Activated CD4-positive, CD25-positive, alpha-beta regulatory T cell treated with anti-CD3 and anti-CD28 coated beads, Interleukin-2, amount 50 U/mL, for 72 hours (primary cell): ENCODE measurements at places on chromosomes 16 and 17.

GRCh38 chr17:58564971-58565370 is 50.5 kb upstream of the MTMR4 start:
- DNase-seq = no peak

- DNase-seq = no peak
These were observed 432.5 kb downstream of the HS3ST3B1 start for GRCh38 chr17:14733376-14733775.

- DNase-seq = no peak
These were observed 47.7 kb upstream of the TNRC6A start for GRCh38 chr16:24681793-24682192.

DNA sequence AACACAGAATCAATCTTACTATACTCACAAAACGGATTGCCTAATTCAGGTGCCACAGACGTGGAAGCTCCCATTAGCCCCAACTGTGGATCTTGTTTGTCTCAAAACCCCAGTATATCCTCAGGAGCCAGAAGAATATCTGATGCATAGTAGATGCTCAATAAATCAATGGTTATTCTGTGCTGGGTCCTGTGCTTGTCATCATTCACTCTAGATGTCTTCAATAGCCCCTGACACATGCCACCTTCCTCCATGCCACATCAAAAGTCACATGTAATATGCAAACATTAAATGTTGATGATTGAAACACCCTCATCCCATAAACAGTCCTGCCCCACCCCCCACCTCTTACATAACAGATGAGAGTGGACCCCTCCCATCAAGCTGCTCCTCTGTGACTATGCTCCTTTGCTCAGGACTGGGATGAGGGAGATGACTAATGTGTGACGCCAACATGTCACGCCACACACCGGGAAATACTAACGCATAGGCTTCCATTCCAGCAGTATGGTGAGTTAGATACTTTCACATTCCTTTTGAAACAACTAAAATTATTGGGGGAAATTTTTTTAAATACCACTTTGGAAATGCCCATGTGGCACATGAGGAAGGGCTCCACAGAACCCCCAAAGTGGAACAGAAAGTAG is 267.6 kb upstream of the SDK2 start:
- DNase-seq = no peak

- no peak for DNase-seq
These were observed 12.4 kb downstream of the TOB1 start for GRCh38 chr17:50853781-50854180.

GRCh38 chr16:84013787-84014569 is 28.6 kb downstream of the SLC38A8 start:
- DNase-seq = peak; percentile 65

- no peak for DNase-seq
These were observed 19.2 kb upstream of the SREBF1 start for GRCh38 chr17:17855976-17856375.

DNA sequence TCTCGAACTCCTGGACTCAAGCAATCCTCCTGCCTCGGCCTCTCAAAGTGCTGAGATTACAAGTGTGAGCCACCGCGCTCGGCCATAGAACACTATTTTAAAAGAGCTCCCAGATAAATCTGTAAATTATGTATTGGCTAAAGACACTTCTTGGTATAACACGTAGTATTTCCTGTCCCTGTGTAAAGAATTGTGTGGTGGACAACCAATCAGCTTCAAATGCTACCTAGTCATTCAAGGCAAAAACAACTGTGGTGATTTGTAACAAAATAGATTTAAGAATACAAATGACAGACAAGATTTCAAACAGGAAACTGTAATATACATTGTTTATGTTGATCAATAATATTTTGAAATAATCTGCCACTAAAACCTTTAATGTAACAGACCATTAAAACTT is 14.6 kb downstream of the CRLF3 start:
- DNase-seq = no peak

- DNase-seq = no peak
These were observed 25.6 kb downstream of the CEP95 start for GRCh38 chr17:64532409-64532808.

GRCh38 chr17:68087851-68088250 is 52.3 kb downstream of the KPNA2 start:
- no peak for DNase-seq

GRCh38 chr16:55508271-55508921 is 476 bp upstream of the LPCAT2 start:
- DNase-seq = no peak

GRCh38 chr17:28763804-28764266 is 20.0 kb downstream of the TRAF4 start:
- DNase-seq = peak; percentile 69

- no peak for DNase-seq
These were observed 103.6 kb upstream of the HS3ST2 start for GRCh38 chr16:22710326-22710725.

GRCh38 chr16:47036201-47036600 is 62.7 kb upstream of the DNAJA2 start:
- DNase-seq = no peak

GRCh38 chr16:12002447-12003006 is 26.0 kb downstream of the SNX29 start:
- no peak for DNase-seq

GRCh38 chr16:19289811-19290485 is 4.4 kb downstream of the CLEC19A start:
- no peak for DNase-seq

- DNase-seq = peak; percentile 41
These were observed at the start of gene TMEM220 for GRCh38 chr17:10729334-10730193. TSS of gene TMEM220 (minus strand) at chr17:10730023. CDS start at chr17:10729851, 172 bp downstream.

- DNase-seq = no peak
These were observed 13.9 kb upstream of the WNT3 start for GRCh38 chr17:46832331-46832821.

GRCh38 chr16:4257646-4258556 is 14.9 kb downstream of the TFAP4 start:
- no peak for DNase-seq

GRCh38 chr16:23516366-23517137 is 6.3 kb upstream of the GGA2 start:
- DNase-seq = no peak

GRCh38 chr16:3356118-3356517 is 429 bp downstream of the OR2C1 start:
- no peak for DNase-seq

DNA sequence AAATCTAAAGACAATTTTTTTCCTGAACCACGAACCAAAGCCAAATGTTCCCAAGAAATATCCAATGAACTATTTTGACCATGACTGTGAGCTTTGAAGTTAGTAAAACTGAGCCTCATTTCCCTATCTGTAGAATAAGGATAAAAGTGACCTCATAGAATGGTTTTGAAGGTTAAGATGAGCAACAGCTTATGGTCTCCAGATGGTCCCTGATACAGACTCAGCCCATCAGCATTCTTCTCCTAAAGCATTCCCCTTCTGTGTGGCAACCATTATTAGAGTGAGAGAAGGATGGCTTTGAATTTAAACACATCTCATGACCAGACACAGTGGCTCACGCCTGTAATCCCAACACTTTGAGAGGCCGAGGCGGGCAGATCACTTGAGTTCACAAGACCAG is 70.1 kb downstream of the COPRS start:
- DNase-seq = no peak

DNA sequence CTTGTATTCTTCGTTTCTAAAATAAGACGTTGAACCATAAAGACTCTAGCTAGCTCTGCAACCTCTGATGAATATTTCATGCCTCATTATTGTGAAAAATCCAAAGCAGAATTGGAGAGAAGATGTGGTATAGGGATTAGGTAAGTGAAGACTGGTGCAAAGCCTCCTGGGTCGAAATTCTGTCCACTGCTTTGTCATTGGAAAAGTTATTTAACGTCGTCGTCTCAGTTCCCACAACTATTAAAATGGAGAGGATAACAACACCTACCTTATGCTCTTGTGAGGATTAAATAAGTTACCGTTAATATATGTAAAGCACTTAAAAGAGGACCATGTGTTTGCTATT is 1.4 kb upstream of the PRPSAP2 start:
- DNase-seq = no peak

- no peak for DNase-seq
These were observed 38.7 kb upstream of the CACNG3 start for GRCh38 chr16:24217461-24217860.

- no peak for DNase-seq
These were observed 23.8 kb upstream of the CRYM start for GRCh38 chr16:21301895-21302291.

DNA sequence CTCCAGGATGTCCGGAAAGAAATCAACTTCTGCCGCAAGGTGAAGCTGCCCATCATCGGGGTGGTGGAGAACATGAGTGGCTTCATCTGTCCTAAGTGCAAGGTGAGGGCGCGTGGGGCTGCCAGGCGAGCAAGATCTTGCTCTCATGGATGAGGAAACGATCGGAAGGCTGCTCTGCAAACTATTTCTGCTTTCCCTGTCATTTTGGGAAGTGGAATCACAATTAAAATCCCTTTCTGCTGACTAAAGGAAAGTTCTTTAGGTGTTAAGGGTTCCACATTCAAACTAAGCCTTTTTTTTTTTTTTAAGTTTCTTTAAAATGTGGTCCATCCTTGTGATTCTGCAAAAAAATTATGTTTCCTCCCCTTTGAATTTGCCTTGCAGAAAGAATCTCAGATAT is 17.7 kb downstream of the NUBP1 start:
- no peak for DNase-seq

DNA sequence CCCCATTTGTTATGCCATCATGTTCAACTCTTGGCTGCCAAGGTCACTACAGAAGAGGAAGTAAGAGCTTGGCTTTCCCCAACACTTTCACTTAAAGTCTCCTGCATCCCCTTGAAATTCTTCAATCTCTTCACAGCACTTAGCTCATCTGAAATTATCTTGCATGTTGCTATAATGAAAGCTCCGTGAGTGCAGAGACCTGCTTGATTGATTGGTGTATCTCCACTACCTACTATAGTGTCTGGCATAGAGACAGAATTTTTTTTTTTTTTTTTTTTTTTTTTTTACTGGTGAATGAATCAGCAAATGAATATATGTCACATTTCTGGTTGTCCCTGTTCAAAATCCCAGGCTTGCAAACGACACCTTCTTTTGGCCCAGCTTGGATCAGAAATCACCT is 1.9 kb upstream of the SDR42E1 start:
- DNase-seq = no peak

DNA sequence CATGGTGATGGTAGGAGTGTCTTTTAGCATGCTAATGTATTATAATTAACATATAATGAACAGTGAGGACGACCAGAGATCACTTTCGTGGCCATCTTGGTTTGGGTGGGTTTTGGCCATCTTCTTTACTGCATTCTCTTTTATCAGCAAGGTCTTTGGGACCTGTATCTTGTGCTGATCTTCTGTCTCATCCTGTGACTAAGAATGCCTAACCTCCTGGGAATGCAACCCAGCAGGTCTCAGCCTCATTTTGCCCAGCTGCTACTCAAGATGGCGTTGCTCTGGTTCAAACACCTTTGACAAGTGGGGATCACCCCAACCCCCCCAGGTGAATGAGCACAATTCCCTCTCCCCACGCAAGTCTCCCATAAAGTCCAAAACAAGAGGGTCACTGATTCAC is 49.3 kb upstream of the ETV4 start:
- DNase-seq = no peak

GRCh38 chr17:72706396-72706981 is 386.0 kb downstream of the SLC39A11 start:
- DNase-seq = no peak

DNA sequence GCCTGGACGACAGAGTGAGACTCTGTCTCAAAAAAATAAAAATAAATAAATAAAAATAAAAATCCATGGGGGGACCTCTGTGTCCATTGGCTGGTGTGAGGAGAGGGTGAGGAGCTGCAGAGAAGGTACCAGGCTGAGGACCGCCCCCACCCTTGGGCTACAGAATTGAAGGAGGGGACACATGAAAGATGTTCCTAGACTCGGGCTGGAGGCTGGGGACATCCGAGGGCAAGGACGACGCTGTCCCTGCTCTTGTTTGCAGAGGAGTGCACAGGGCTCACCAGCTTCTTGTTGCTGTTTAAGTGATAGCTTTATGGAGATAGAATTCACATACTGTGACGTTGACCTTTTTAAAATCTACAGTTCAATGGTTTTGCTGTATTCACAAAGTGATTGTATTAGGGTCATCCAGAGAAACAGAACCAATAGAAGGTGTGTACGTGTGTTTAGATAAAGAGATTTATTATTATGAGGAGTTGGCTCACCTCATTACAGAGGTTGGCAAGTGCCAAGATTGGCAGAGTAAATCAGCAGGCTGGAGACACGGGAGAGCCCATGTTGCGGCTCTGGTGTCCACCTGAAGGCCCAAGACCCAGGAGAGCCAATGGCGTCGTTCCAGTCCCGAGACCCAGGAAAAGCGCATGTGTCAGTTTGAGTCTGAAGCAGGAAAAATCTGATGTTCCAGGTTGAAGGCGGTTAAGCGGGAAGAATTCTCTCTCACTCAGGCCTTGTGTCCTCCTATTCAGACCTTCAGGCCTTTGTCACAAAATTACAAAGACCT is 320.7 kb downstream of the SEC14L1 start:
- no peak for DNase-seq

- DNase-seq = no peak
These were observed 24.6 kb upstream of the TNRC6C start for GRCh38 chr17:77933777-77934398.

DNA sequence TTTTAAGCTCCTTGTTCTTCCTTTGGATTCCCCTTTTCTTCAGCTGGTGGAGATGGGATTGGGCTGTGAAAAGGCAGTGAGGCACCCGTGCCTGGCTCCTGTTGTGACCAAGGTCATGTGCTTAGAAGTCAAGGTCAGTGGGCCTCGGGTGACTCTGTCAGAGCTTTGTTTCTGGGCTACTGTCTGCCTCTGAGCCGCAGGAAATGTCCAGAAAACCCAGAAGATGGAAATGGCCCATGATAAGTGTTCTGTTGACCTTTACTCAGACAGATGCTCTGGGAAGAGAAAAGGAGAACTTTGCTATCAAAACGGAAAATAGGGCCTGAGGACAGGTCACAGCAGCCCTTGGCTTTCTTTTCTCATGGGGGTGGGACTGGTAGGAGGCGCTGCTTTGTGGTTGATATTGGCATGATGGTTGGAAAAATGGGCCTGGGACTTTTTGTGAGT is 2.9 kb downstream of the ABCC1 start:
- no peak for DNase-seq

DNA sequence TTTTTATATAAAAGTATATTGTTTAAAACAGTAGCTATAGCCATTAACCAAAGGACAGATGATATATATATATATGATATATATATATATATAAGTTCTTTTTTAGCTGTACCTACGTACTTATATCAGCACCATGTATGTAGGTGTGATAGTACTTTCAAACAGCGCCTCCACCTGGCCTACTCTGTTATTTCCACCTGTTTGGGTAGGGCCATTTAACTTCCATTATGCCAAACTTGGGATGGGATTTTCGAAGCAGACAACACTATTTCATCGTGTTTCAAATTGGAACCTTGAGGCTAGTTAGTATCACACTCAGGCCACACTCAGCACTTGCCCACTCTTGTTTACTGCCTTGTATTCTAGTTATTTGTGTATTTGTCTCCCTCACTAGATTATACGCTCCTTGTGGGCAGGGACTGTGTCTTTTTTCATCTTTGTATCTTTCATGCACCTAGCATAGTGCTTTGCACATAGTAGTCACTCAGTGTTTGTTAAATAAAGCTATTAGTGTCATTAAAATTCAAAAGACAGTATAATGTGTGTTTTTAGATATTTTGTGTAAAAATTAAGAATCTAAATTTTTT is 11.8 kb upstream of the CLTC start:
- DNase-seq = peak; percentile 36

- no peak for DNase-seq
These were observed 17.6 kb downstream of the SRCIN1 start for GRCh38 chr17:38587947-38588787.

- no peak for DNase-seq
These were observed 8.8 kb downstream of the ADAT1 start for GRCh38 chr16:75614066-75614897.
